Activated T-cell treated with anti-CD3 and anti-CD28 coated beads, Interleukin-2, amount 50 U/mL, for 72 hours (primary cell): ENCODE measurements at places on chromosomes 6 and 20.

GRCh38 chr6:163327921-163328320 is 86.6 kb upstream of the QKI start:
- DNase-seq, result no peak

DNA sequence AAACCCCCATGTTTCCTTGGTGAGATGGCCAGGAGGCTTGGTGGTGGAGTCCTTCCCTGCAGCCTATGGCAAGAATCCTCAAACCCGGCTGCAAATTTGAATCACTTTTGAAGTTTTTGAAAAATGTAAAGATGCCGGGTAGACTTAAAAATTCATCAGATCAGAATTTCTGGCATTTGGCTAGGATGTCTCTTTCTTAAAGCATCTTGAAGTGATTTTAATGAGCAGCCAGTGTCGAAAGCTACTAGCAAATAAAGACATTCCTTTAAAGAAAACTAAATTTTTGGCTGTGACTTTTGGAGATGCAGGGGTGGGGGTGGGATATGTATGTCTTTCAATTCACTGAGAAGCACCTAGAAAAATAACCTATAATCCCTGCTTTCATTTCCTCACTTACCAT is 25.6 kb upstream of the NOX3 start:
- no peak for DNase-seq

DNA sequence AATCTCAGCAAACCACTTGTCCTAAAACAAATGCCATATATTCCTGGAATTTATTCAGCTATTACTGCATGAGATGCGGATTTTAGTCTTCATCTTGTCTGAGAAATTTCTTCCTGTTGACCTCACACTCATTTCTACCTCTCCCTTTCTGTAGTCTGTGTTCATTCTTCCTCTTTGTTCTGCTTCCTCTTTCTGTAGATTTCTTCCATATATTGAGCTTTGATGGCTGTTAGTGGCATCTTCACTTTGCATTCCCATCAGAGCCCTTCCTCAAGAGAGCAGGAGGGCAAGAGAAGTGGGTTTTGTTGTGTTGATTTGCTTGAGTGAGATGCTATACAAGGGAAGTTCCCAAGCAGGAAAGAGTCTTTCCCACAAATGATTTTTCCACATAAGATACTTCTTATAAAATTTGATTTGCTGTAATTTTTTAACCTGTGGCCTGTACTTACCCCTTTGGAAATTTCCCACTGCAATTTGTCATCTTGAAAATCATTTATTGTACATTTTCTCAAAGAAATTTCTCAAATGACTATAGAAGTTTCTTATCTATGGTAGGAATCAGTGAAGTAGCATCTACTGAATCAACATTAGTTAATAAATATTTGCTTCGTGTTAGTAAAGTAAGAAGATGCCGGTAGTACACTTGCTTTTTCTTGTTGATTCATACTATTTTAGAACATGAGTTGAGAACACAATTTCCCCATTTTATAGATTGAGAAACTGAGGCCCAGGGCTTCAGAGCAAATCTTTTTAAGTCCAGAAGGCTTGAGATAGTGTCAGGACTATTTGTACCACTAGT is 43.8 kb downstream of the MAP3K4 start:
- DNase-seq, result no peak

GRCh38 chr20:56875052-56875659 is 246.1 kb downstream of the TFAP2C start:
- no peak for DNase-seq

DNA sequence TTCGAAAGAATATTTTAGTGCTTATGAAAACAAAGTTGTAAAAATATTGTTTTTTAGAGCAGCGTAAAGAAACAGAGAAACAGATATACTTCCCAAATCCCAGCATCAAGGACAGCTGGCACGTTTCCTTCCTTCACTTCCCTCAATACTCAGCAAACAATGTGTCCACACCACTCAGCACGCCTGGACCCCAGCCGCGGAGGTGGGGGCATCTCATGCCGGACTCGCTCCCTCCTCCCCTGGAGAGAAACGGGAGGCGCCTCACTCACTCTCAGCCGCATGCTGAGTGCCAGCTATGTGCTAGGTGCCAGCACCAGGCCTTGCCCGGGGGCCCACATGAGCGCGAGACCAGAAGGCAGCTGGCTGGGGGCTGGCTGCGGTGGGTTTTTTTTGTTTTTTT is 34.7 kb downstream of the SLC2A4RG start:
- DNase-seq, result no peak
